ENCODE measurements at places on chromosomes 16 and 17. TPM values are rescaled to one million over a fixed set of nuclear protein-coding genes. Genes with fewer than 3 reads are reported as not detected.

CRK gene
- 110 TPM for polyA plus RNA-seq

ALDH3A2 gene
- 11.0 TPM for polyA plus RNA-seq

MRPL45 gene
- polyA plus RNA-seq = 86.0 TPM

CD300E gene
- polyA plus RNA-seq = not detected

GPR139 gene
- not detected for polyA plus RNA-seq

IGF2BP1 gene
- 9.9 TPM for polyA plus RNA-seq

HOXB8 gene
- polyA plus RNA-seq = 0.87 TPM

FBXW10B gene
- polyA plus RNA-seq = 0.97 TPM

CIBAR2 gene
- polyA plus RNA-seq = 0.31 TPM

KRTAP4-4 gene
- not detected for polyA plus RNA-seq

OR1F1 gene
- 0.20 TPM for polyA plus RNA-seq

TVP23A gene
- polyA plus RNA-seq = not detected

USP6 gene
- not detected for polyA plus RNA-seq

PDE6G gene
- polyA plus RNA-seq = 1.0 TPM

KRTAP9-2 gene
- polyA plus RNA-seq = not detected

ETV4 gene
- 6.7 TPM for polyA plus RNA-seq

POLDIP2 gene
- polyA plus RNA-seq = 84.7 TPM

C1QL1 gene
- 1.9 TPM for polyA plus RNA-seq

AMFR gene
- 77.9 TPM for polyA plus RNA-seq

CASKIN2 gene
- polyA plus RNA-seq = 1.9 TPM
